CD4-positive, alpha-beta T cell treated with Interleukin-1 beta for 1 hour (primary cell): ENCODE measurements at places on chromosomes 2 and 18.

GRCh38 chr2:200101922-200102321 lies 146.5 kb downstream of the MAIP1 start:
- DNase-seq, result no peak

DNA sequence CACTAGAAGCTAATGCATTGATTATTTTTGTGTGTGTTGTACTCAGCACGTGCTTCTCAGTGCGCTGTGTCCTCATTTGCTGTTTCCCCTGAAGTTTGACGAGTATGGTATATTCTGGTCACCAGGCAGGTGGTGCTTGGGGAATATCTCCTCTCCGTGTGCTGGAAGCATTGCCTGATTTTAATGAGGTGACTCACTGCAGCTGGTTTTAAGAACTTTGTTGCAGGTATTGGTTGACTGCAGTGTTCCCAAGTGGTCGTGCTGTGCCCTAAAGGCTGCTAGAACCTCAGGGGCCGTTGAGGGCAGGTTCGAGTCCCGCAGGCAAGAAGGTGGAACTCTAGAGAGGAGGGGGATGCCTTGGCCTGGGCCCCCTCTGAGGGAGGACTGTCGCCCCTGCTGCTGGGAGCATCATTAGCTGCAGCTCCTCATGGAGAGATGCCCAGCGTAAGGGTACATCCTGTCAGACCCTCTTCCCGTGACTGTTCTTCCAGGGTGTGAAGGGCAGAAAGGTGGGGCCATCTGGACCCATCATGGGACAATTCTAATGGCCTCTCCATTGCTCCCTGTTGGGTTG lies 82.6 kb downstream of the AGAP1 start:
- no peak for DNase-seq

- no peak for DNase-seq
Measured at GRCh38 chr2:197167608-197168314, 142.8 kb downstream of the ANKRD44 start.

GRCh38 chr2:225616848-225617247 lies 217.3 kb downstream of the NYAP2 start:
- no peak for DNase-seq

- no peak for DNase-seq
Measured at GRCh38 chr2:218863021-218863520, 3.5 kb downstream of the WNT6 start.

DNA sequence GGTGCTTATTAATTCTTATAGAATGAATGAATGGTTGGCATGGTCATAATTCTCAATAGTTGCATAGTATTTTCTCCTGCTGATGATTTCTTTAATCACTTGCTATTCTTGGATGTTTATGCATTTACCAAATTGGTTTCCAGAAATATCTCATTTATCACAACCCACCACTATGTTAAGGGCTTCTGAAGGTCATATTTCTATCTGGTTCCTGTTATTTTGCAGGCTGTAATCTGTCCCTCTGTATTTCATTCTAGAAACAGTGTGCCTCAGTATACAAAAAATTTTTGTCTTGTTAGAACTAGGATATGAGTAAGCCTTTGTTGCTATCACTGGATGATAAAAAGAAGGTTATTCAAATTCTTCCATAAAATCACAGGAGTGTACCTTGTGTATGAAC lies 6.1 kb upstream of the ATP8B1 start:
- DNase-seq, result no peak

GRCh38 chr18:55435592-55435991 lies 152.4 kb downstream of the TCF4 start:
- DNase-seq, result no peak

GRCh38 chr2:128392207-128392606 lies 73.5 kb upstream of the HS6ST1 start:
- DNase-seq, result no peak

DNA sequence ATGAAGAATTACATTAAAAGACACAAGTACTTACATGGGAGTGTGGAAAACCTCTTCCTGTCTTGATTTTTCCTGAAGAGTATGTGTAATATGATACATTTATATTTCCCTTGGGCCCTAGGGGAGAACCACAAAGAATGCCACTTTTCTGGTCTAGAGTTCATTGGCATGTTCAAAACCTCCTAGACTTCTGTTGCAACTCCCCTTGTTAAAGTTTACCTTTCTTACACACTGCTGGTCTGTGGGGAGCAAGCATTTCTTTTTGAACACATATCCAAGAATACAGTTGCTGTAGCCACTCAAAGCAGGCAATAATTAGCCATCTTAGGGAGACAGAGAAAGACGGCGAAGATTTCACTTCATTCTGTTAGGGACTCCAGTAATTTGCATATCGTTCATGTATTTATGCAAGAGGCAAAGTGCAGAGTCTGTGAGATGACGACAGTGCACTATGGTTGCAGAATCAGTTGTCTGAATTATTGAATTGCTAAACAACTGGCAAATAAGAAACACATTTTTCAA lies 103.5 kb downstream of the NOL4 start:
- no peak for DNase-seq

DNA sequence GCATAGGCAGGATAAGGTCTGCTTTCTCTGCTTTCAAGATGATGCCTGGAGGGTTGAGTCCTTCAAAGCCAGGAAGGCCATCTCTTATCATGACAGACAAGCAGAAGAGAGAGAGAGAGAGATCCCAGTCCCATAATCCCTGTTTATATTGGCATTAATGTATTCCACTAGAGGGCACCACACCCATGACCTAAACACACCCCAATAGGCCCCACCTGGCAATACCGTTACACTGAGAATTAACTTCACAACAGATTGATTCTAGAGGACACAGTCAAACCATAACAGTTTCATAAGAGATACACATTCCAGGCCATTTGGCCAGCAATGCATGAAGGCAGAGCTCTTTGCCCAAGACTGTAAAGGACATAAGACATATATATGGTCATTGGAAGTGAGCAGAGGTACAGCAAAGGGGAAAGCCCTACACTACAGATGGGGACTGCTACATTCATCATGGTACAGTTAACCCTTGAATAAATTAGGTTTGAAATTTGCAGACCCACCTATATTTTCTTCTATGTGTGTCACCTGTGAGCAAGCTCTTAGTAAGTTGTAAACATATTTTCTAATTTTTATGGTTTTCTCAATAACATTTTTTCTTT lies 1516.1 kb downstream of the RPIA start:
- DNase-seq, result no peak

DNA sequence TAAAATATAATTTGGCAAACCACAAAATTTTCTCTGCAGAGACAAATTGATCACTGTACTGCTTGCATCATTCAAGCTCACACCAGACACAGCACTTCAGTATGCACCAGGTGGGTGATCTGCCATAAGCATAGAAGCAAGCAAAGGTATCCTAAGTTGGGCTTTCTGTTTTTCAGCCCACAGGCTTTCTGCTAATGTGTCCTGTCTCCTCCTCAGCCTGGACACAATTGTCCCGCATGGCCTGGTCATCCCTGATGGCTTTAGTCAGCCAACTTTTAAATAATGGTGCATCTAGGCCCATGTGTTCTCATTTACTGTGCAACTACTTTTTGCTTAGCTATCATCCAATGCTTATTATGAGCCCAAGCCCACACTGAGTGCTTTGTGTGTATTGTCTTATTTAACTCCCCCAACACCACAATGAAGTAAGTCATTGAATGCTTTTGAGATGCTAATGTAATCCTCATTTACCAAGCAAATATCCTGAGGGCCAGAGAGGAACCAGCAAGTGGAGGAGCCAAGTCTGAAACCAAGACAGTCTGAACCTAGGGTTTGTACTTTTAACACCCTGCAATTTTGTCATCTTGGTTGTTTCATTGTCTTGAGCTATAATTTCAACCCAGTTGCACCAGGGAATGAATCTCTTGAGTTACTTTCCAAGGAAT lies 111.2 kb upstream of the SETBP1 start:
- DNase-seq, result no peak

GRCh38 chr2:37827911-37828511 lies 97.1 kb upstream of the RMDN2 start:
- no peak for DNase-seq

DNA sequence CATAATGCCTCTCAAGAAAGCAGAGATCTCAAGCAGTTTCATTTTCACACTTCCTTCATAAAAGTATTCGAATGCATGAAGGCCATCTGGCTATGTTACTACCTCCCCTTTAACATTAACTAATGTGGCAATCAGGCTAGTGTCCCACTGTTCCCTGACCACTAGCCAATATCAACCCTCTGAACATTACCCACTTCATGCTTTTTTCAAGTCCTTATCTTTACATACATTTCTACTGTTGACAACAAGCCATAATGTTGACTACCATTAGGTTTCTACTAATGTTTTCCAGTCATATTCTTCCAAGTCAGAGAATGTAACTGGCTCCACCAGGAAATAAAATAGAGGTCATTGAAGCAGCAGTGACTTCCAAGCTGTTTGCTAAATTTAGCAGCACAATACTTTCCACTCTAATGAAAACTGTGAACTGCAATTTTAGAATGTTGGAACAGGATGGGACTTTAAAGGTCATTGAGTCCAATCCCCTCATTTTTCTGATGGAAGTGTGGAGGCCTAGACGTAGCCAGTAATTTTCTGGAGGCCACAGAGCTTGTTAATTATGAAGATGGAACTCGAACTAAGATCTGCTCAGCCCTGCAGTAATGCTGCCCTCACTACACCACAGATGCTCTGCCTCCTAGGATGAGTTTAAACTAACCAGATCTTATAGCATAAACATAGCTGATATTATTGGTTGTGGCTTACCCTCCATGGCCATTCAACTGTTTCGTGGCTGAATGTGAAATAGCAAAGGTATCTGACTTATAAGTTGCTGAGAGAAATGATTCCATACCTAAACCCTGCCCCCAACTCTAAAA lies 630 bp upstream of the PPP1R1C start:
- no peak for DNase-seq

GRCh38 chr2:136363470-136363869 lies 245.5 kb upstream of the CXCR4 start:
- DNase-seq, result no peak

- DNase-seq, result no peak
Measured at GRCh38 chr2:184308706-184309105, 289.6 kb upstream of the ZNF804A start.

DNA sequence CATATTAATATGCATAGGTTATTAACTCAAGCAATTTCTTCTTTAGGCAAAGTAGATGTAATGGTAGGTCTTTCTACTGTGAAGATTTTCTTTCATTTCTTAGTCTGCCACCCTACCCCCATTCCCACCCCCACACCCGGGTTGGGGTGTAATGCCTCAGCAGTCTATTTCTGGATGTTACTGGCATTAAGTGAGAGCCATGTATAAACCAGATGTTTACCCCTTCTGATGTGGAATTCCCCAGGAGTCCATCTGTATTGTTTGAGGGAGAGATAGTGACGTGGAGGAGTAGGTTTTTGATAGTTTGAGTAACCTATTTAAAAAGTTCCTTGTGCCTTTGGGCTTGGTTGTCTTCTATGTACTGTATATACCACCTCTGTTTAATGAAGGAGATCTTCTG lies 11.8 kb downstream of the TDRD15 start:
- DNase-seq, result no peak

DNA sequence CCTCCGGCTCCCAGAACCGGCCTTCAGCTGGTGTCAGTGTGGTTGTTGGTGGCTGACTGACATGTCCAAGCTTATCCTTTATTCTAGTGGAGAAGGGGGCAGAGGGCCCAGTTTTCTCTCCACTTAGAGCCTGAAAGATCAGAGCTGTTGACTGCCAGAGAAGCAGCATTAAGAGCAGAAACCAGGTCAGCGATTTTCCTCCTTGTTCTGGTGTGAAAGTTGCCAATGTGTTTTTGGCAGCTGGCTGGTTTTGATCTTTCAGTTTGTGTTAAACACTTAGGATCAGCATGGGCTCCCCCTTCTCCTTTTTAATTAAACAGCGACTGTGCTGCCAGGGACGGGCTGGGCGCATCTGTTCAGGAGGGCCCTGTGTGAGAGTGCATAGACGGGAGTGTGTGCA lies 100.9 kb downstream of the ASAP2 start:
- no peak for DNase-seq

DNA sequence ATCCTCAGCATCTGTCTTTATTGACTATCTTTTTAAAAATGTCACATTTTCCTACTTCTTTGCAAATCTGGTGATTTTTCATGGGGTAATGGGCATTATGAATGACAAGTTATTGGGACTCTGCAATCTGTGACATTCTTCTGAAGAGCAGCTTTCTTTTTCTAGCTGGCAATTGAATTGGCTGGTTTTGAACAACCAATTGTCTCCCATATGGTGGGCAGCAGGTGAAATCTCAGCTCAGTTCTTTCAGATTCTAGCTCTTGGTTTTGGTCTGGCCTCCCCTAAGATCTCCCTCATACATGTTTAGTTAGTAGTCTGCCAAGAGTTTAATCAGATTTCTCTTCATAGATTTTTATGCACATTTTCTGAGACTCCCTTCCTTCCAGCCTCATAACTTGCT lies 107.9 kb upstream of the EPB41L3 start:
- DNase-seq, result no peak

GRCh38 chr18:9663377-9663776 lies 44.7 kb upstream of the RAB31 start:
- no peak for DNase-seq

DNA sequence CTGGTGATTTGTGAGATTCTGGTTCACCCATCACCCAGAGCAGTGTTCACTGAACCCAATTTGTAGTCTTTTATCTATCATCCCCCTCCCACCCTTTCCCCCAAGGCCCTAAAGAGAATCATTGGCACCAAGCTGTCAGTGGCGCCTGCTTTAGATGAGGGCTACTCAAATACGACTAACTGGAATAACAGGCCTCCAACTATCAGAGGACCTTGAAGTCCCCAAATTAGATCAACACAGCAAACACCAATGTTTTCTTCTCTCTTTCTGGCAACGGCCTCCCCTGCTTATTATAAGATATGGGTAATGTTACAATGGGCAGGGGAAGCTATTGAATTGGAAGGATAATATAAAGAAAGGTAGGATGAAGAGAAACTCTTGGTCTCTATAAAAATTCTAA lies 232.3 kb downstream of the SCG2 start:
- DNase-seq, result no peak

DNA sequence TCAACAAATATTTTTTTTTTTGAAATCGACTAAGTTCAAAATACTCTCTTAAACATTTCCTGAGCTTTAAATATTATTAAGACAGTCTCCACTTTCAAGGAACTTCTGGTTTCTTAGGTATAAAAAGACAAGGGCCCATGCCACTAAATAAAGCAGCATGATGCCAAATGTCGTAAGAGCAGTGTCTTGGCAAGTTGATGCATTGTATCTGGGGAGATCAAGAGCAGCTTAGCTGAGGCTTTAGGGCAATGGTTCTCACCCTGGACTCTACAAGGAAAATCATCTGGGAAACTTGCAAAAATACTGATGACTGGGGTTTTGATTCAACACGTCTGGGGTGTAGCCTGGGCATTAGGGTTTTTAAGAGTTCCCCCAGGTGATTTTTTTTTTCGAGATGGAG lies 41.3 kb downstream of the COL4A3 start:
- no peak for DNase-seq

GRCh38 chr2:43444989-43445645 lies 150.7 kb downstream of the THADA start:
- DNase-seq, result no peak

DNA sequence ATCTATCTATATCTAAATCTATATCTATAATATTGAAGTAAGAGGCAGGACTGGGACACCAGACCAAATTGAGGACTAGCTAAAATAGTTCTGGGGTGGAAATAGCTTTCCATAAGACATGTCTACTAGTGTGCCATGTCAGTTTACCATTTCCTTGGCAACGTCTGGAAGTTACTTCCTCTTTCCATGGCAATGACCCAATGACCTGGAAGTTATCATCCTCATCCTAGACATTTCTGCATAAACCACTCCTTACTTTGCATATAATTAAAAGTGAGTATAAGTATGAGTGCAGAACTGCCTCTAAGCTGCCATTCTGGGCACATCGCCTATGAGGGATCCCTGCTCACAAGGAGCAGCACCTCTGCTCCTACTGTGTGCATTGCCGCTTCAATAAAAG lies 734.0 kb upstream of the GCFC2 start:
- no peak for DNase-seq
